ENCODE measurements at places on chromosomes 11 and 22. TPM values are rescaled to one million over a fixed set of nuclear protein-coding genes. Genes with fewer than 3 reads are reported as not detected.

MYBPC3 gene
- total RNA-seq, result 0.10 TPM

- DNase-seq, result no peak
Measured at GRCh38 chr22:32843300-32843699, 41.8 kb downstream of the TIMP3 start.

DNA sequence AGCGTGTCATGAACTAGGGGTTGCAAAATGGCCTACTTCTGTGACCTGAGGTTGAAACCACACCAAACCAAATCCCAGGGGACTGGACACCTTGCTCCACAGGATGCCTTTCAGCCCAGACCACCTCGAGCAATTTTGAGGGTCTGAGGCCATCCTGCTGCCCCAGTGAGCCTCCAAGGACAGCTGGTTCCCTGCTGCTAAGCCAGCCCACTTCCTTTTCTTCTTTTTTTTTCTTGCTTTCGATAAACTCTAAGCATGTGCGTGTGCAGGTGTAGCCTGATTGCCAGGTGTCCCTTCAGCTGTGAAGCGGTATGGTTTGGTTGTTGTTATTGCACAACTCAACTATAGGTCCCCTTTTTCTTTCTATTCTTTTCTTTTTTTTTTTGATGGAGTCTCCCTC, 2.7 kb downstream of the CRYBB1 start:
- DNase-seq, result no peak

SLC37A2 gene
- total RNA-seq, result 0.90 TPM

- no peak for DNase-seq
Measured at GRCh38 chr11:118783724-118784495, 7.1 kb downstream of the DDX6 start.

DNA sequence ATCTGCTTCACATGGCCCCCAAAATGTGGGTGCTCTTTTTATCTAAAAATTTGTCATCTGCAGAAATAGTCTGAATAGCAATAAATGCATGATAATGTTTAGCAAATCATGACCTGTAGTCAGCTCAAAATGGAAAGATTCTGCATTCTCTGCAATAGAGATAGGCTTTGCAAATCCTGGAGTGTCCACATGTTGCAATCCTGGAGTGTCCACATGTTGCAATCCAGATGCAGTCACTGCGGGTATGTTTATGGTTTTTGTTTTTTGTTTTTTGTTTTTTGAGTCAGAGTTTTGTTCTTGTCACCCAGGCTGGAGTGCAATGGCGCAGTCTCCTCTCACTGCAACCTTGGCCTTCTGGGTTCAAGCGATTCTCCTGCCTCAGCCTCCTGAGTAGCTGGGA, 20.2 kb upstream of the LRRC32 start:
- no peak for DNase-seq

DNA sequence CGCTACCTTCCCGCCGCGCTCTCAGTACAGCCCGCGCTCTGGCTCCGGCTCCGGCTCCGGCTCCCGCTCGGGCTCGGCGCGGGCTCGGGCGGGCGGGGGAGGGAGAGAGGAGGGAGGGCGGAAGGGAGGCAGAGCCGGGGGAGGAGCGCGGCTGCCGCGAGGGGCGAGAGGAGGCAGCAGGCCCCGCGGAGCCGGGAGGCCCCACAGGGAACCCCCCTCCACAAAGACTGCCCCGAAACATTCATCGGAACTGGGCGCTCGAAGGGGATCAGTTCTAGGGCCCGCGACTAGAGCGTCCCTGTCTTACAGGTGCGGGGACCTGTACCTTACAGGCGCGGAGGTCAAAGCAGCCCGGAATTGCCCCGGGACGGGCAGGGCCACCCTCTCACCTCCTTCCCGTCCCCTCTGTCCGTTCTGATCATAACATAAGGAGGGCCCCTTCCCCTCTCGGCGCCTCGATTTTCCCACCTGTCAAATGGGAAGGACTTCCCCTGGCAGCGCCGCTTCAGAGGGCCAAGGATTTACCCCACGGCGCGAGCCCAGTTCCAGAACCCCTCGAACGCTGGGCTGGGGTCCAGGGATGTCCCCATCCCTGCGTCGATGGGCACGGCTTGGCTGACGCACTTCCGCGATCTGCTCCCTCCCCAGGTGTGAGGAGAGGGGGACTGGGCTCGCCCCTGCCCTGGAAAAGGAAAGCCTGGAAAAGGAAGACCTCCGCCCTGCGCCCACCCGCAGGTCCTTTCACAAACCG, at the start of gene SHISA8:
SHISA8 (minus strand) TSS at position 40 of the 751 bp plus-strand sequence. CDS start 407 bp downstream, outside the sequence.
- peak; percentile 43 for DNase-seq

B3GAT1 gene
- 0.17 TPM for total RNA-seq

DNA sequence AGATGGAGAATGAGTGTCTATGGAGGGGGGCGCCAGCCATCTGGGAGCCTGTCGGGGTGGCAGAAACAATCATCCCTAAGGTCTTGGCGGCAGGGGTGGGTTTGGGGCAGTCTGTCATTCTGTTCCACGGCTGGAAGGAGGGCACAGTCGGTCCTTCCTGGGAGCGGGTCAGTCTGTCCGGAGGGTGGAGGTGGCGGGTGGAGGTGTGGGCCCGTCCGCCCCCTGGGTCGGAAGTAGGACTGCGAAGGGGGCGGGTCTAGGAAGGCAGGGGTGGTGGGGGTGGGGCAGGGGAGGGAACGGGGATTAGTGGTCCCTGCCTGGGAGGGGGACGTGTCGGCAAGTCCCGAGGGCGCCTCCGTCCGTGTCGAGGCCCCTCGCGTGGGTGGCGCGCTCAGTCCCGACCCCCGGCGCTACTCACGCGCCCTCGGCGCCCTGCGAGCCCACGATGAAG, 461 bp downstream of the TBC1D10A start:
- peak; percentile 32 for DNase-seq

DNA sequence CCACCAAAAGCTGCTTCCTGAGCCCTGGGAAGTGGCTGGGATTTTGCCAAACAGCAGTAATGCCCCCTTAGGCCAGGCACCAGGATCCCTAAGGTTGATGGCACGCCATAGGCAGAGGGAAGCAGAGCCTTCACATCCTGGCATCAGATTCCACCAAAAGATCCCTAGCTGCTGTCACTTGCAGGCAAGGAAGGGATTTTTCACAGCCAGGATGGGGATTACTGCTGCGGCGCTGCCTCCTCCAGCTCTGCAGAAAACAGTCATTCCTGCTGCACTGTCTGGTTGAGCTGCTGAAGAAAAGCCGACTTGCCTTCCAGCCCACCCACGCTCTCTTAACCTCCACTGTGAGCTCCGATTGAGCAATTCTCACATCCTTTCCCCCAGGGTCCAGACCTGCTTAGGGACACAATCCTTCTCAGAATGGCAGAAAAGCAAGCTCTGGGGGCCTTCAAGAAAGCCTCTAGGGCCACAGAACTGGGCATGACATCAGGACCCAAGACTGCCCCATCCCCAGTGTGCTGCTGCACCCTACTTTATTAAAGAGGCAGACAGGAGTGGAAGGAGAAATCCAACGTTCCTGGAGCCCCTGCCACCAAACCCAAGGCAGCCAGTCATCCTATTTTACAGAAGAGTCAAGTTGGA, 19.9 kb downstream of the SYN3 start:
- no peak for DNase-seq

DNA sequence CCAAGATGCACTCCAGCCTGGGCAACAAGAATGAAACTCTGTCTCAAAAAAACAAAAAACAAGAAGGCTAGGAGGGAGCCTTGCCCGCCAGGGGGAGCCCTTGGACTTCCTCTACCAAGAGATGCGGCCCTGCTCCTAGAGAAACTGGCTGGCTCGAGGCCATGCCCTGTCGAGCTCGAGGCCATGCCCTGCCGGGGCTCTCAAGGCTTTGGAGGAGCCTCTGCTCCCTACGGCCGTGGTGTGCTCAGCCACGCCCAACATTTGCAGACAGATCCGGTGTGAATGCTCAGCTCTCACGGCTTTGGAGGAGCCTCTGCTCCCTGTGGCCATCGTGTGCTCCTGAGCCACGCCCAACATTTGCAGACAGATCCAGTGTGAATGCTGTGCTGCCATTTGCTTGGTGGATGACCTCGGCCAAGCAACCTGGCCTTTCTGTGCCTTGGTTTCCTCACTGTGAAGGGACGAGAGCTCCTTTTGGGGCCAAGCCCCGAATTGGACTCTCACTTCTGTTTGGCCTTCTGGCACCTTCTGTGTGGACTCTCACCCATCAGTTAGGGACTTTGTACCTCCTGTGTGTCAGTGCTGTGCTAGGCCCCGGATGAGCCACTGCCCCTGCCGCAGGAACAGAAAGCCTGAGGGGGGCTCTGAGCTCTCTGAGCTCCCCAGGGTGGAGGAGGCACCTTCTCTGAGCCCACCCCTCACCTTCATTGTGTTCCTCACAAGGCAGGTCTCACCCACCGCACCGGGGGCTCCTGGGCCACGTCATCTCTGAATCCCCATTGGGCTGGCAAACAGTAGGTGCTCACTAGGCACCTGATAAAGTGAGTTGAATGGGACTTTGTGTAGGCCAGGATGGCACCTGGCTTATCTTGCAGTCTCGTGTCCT, 14.1 kb downstream of the C11orf24 start:
- DNase-seq, result peak; percentile 79

- DNase-seq, result no peak
Measured at GRCh38 chr11:16356057-16356760, at the start of gene SOX6. Gene SOX6, minus strand, starts transcription at chr11:16356546. Its CDS starts 15,298 bp downstream, at chr11:16341248.

BIRC3 gene
- 139 TPM for total RNA-seq

DNA sequence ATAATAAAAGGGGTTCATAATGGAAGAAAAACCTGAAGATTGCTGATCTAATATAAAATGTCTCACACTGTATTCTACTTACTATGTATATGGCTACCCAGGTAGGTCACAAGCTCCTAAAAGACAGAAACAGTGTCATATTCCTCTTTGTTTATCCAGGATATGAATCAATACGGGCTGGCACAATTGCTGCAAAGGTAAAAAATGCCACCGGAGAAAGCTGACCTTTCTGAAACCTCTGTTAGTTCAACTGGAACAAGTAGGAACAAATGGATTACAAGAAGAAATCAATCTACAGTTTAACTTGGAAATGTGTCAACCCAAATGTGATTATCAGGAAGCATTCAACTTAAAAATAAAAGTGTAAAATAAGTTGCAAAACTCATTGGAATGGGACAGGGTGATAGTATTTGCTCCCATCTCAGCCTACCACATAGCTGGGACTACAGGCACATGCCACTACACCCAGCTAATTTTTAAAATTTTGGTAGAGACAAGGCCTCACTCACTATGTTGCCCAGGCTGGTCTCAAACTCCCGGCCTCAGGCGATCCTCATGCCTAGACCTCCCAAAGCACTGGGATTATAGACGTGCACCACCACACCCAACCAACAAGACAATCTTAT, 27.6 kb downstream of the SLC35F2 start:
- no peak for DNase-seq

GRCh38 chr11:65615950-65616574, 486 bp downstream of the PCNX3 start:
- no peak for DNase-seq

Measured in T-helper 17 cell (primary cell).